NCI-H524 treated with DMSO at 0.1 percent for 48 hours (cell line): ENCODE measurements at places on chromosomes 5 and 9.

- peak; percentile 13 for DNase-seq
Observed at GRCh38 chr5:78899922-78900362, 85.2 kb downstream of the ARSB start.

GRCh38 chr9:126033318-126033717, 286.1 kb downstream of the PBX3 start:
- DNase-seq = no peak

GRCh38 chr5:7363067-7363677, 32.8 kb upstream of the ADCY2 start:
- DNase-seq = no peak

GRCh38 chr5:165497707-165498106, 1992.3 kb downstream of the MAT2B start:
- no peak for DNase-seq

- peak; percentile 71 for DNase-seq
Observed at GRCh38 chr9:106284296-106284695, 578.7 kb upstream of the ZNF462 start.

DNA sequence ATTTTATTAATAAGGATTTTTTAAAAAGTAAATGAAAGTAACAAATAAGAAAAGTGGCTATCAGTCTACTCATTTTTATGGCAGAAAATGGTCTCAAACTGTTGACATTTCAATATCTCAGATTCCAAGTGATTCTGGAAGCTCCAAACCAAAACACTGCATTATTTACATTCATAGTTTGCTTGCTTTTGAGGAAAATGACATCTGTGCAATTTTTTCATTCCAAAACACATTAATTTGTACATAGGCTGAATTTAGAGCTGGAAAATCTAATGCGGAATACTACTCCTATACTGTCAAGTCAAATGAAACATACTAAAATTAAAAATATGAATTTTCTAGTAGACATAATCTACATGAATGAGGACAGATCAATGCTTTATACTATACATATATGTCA, 1047.6 kb downstream of the CDH9 start:
- DNase-seq = no peak

DNA sequence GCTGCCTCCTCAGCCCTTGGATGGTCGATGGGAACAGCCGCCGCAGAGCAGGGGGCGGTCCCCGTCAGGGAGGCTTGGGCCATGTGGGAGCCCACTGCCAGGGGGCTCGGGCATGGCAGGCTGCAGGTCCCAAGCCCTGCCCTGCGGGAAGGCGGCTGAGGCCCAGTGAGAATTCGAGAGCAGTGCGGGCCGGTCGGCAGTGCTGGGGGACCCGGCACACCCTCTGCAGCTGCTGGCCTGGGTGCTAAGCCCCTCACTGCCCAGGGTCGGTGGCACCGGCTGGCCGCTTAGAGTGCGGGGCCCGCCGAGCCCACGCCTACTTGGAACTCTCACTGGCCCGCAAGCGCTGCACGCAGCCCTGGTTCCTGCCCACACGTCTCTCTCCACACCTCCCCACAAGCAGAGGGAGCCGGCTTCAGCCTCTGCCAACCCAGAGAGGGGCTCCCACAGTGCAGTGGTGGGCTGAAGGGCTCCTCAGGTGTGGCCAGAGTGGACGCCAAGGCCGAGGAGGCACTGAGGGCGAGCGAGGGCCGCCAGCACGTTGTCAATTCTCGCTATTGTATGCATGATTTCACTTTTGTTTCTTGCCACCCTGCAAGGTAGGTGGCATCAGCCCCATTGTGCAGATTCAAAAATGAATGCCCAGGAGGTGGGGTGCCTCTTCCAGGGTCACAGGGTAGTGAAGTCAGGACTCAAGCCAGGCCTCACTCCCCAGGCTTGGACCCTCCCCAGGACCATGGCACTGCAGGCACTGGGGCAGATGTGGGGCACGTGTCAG, 48.6 kb downstream of the COL15A1 start:
- DNase-seq = no peak

GRCh38 chr9:116387934-116388698, 234.5 kb downstream of the PAPPA start:
- no peak for DNase-seq

- peak; percentile 94 for DNase-seq
Observed at GRCh38 chr5:86461169-86461956, 156.4 kb upstream of the COX7C start.

DNA sequence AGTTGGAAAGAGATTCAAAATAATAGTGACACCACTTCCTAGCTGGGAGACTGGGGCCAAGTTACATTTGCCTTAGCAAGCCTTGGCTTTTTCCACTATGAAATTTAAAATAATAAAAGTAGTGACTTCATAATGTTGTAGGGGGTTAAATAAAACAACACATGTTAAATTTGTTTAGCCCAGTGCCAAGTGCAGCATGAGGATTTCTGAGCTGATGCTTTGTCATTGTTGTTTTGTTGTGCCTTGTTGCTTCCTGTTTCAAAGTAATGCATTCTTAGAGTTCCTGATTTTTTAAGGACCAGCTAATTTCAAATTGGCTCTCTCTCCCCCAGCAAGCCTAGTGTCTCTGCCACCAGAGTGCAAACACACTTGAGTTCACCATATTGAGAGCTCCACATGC, 270.7 kb upstream of the PAPPA start:
- no peak for DNase-seq

DNA sequence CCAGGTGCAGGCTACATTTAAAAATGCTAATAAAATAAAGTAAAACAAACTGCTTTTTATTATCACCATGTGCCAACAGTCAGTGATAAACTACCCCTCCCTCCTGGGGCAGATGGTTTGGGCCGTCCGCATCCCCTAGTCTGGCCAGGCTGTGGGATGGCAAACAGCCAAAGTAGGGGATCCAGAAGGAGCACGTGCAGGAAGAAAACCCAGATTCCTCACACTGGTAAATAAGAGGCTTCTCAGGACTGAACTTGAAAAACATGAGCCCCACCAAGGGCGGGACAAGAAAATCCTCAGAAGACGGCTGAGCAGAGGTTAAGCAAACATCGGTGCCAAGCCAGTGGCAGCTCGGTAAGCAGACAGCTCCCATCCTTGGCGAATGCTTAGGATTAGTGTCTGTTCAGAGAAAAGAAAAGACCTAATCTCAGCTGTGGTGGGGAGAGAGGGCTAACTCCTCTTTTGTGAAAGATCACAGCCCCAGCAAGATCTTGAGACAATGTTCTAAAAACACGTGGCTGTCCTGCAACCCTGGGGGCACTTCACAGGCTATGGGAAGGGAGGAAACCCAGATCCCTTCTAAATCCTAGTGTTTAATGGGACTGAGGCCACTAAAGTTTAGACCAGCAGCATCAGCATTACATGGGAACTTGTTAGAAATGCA, 46.5 kb upstream of the GDNF start:
- peak; percentile 73 for DNase-seq

- no peak for DNase-seq
Observed at GRCh38 chr5:125033602-125034001, 287.2 kb upstream of the ZNF608 start.

DNA sequence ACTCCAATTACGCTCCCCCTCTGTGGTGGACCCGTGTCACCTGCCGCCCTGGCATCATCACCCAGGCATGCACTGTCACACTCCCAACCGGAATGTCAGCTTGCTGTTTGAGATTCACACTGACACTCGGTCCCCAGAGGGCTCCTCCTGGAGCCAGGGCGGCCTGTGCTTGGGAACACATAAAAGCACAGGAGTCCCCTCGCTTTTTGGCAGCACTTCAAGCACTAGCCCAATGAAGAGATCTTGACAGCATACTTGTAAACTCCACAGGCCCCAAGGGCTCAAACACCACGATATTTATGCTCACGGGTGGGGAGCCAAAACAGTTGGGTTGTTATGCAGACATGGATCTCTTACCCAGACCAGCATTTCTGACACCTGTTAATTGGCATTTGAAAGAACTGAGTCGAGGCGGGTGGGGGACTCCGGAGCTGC, 90.8 kb upstream of the EGFLAM start:
- no peak for DNase-seq

GRCh38 chr9:134180786-134181647, 16.7 kb upstream of the RNU6ATAC start:
- DNase-seq = no peak

- DNase-seq = no peak
Observed at GRCh38 chr9:124505006-124505900, 1.9 kb downstream of the NR5A1 start.

DNA sequence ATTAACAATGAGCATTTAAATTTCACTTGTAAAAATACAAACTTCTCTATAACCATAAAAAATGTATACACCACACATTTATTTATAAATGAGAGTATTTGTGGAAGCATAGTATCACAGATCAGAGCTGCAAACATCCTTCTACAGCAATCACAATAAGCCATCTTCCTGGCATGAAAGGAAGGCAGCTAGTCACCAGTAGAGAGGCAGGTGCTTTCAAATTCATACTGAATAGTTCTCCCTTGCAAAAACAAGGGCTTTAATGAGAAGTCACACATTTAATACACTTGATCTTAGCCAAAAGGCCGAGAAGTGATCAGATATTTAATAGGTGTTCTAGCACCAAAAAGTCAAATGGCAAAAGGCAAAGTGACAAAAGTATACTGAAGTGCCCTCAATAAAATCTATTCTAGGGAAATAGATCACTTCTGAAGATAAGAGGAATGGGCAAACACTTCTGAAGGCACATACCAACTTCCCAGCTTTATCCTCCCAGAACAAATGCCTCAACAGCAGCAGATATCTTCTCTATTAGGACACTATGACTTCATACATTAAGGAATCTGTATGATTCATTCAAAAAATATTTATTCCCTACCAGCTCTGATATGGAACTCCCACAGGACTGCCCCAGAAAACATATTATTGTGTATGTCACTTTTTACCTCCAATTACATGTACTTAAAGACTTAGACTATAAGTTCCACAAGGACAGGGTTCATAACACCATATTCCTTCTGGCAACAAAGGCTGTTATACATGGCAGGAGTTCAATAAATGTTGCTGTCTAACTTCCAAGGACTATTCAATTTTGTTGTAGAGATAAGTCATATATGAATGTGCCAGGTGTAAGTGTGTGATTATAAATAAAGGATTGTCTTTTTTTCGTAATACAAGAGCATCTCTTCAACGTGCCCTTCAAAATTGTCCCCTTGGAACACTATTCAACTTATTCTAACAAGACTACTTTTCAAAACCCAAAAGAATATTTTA, 31.7 kb downstream of the MAPKAP1 start:
- no peak for DNase-seq

GRCh38 chr5:150523472-150524350, 15.8 kb downstream of the NDST1 start:
- no peak for DNase-seq

DNA sequence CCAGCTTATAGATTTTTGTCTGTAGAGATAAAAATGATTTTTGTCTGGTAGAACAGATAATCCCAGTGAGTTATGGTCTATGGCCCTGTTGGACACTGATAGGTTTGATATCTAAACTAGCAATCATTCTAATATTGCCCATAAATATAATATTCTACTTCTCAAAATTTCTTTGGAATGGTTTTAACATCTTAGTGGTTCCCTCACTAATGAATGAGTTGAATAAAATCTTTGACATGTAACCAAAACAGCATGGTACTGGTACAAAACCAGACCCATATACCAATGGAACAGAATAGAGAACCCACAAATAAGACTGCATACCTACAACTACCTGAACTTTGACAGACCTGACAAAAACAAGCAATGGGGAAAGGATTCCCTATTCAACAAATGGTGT, 219.7 kb downstream of the SEC61B start:
- no peak for DNase-seq

- no peak for DNase-seq
Observed at GRCh38 chr5:180366326-180366725, 13.2 kb upstream of the GFPT2 start.

- DNase-seq = no peak
Observed at GRCh38 chr5:72698481-72698880, 118.0 kb upstream of the TNPO1 start.

- no peak for DNase-seq
Observed at GRCh38 chr9:72524820-72525540, 3.6 kb downstream of the TMC1 start.

GRCh38 chr5:135400866-135401265, 1.8 kb upstream of the MACROH2A1 start:
- DNase-seq = no peak
